ENCODE measurements at places on chromosomes 3 and 15.

DNA sequence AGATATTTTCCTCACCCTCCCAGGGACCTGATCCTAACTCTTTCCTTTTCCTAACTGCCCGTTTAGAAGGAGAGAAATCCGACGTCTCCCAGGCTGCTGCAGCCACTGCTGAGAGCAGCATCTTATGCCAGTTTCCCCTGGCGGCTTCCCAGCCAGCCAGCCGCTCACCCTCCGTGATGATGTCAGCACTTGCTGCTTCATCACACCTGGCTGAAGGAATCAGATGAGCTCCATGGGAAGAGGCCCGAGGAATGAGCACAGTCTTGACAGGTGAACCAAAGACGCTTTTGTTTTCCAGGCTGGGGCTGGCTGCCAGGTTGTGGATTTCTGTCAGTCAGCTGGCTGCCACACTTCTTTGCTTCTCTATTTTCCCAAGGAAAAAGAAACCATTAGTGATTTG is 445.1 kb upstream of the RBMS3 start:
- DNase-seq: peak; percentile 57

DNA sequence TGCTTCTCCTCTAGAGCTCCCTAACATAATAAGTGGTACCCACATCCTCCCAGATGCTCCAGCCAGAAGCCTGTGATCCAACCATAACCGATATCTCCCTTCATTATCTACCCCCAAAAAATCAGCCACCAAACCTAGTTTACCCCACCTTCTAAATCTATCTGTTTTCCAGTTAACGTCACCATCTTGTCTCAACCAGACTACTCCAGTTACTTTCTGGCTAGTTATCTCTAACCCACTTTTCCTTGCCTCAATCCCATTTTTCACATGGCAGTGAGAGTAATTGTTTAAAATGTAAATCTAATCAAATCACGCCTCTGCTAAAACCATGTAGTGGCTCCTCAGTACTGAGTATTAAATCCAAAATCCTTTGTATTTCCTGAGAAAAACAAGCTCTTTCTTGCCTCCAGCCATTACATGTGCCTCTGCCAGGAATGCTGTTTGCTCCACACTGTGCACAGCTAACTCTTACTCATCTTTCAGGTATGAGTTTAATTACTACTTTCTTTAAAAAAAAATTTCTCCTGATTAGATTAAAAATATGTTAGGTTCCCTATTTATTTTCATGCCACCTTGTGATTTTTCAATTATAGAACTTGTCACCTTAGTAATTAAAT is 15.4 kb downstream of the CCDC54 start:
- no peak for DNase-seq

- DNase-seq: no peak
Measured at GRCh38 chr15:101543431-101543830, 53.9 kb upstream of the PCSK6 start.

- DNase-seq: no peak
Measured at GRCh38 chr3:119230071-119230470, 10.6 kb downstream of the B4GALT4 start.

- no peak for DNase-seq
Measured at GRCh38 chr3:120092474-120092873, 1.8 kb downstream of the GSK3B start.

DNA sequence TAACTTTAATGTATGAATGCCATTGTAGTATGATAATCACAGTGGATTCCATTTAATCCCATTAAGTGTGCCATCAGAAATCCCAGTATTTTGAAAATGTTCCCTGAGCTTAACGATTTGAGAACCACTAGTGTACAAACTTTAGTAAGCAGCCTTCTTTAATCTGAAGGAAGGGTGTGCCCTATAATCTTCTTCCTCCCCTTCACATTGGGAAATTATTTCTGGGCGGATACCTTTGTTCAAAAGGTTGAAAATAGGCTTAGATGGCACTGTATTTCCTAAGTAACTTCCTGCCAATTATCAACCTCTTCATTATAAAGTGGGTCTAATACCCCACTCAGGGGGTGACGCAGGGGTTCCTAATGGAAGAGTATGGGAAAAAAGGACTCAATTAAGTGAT is 62.4 kb downstream of the GTPBP8 start:
- no peak for DNase-seq

GRCh38 chr3:12004741-12005513 is 739 bp downstream of the SYN2 start:
- DNase-seq: no peak

DNA sequence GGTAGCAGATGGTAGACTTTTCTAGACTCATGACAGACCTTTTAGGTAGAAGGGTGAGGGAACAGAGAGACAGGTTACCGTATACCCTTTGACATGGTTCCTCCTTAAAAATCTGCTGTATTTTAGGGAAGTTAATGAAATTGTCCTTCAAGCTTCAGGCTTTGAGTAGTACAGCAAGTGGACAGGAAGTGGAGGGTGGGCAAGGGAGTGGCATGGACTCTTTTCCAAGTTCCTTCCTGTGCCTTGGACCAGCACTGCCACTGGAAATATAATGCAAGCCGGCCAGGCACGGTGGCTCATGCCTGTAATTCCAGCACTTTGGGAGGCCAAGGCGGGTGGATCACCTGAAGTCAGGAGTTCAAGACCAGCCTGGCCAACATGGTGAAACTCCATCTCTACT is 156.1 kb upstream of the LRRFIP2 start:
- no peak for DNase-seq

- DNase-seq: no peak
Measured at GRCh38 chr15:87734571-87735373, 521.8 kb downstream of the NTRK3 start.

DNA sequence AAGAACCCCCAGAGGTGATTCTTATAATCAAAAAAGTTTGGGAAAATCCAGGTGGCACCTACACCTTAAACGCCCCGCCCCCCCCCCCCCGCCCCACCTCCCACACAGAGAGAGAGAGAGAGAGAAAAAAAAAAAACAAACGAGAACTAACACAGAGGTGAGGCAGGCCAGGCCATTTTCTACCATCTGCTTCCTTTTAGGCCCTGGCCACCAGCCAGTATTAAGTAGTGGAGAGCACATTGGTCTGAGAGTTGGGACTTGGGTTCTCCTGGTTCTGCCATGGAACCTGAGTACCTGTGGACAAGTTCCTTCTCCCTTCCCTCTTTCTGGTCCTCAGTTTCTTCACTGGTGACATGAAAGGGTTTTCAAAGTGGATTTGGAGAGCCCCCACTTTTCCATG is 60.6 kb downstream of the SLC6A11 start:
- DNase-seq: no peak

DNA sequence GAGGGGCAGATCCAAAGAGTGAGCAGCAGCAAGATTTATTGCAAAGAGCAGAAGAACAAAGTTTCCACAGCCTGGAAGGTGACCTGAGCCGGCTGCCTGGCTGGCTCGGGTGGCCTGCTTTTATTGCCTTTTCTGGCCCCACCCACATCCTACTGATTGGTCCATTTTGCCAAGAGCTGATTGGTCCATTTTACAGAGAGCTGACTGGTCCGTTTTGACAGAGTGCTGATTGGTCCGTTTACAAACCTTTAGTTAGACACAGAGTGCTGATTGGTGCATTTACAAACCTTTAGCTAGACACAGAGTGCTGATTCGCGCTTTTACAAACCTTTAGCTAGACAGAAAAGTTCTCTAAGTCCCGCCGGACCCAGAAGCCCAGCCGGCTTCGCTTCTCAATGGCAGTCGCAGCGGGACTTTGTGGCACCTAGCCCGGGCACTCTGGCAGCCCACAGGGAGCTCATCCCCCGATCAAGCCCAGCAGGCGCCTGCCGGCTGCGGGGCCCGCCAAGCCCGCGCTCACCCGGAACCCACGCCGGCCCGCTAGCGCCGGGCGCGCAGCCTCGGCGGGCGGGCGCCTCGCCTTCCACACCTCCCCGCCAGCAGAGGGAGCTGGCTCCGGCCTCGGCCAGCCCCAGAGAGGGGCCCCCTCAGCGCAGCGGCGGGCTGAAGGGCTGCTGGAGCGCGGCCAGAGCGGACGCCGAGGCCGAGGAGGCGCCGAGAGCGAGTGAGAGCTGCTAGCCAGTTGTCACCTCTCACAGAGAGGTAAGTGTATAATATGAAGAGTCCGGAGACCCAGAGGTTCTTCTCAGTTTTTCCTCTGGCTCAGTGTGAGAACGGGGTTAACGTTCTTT is 339.2 kb downstream of the CHL1 start:
- peak; percentile 88 for DNase-seq

DNA sequence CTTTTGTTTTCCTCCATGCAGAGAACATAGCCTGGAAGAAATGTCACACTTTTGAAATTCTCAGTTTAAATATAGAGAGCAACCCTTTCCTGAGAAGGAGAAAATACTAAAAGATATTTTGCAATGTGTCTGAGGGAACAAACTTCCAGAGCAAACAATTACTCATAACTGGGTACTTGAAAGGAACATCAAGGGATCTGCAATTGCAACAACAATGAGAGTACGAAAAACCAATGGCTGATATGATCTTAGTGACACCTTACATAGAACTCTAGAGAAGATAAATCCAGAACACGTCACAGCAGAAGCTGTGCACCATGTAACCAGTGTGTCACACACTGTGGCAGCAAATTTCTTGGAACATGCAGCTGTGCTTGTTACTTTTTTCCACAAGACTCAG is 14.6 kb upstream of the ARPP21 start:
- no peak for DNase-seq

GRCh38 chr3:138549179-138549977 is 44.7 kb downstream of the CEP70 start:
- DNase-seq: no peak

- DNase-seq: no peak
Measured at GRCh38 chr15:27077790-27078189, 106.8 kb downstream of the GABRG3 start.

- DNase-seq: no peak
Measured at GRCh38 chr3:72186400-72186855, 401.5 kb upstream of the PROK2 start.

GRCh38 chr15:99305761-99306505 is 54.7 kb downstream of the LRRC28 start:
- DNase-seq: peak; percentile 87

DNA sequence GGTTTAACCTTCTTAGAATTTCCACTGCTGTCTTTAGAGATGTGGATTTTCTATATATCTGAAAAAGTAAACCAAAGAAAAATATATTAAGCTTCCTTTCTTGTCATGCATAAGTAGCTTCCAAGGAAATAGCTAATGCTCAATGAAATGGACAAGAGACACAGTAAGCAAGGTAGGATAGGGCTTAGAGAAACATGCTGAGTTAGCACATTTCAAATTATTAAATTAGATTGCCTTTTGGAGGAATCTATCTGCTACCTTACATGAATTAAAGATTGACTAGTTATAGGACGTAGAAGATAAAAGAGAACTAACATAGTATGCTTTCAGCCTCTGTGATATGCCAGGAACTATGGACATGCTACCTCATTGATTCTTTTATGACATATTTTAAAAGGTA is 824.6 kb downstream of the TUSC7 start:
- no peak for DNase-seq

DNA sequence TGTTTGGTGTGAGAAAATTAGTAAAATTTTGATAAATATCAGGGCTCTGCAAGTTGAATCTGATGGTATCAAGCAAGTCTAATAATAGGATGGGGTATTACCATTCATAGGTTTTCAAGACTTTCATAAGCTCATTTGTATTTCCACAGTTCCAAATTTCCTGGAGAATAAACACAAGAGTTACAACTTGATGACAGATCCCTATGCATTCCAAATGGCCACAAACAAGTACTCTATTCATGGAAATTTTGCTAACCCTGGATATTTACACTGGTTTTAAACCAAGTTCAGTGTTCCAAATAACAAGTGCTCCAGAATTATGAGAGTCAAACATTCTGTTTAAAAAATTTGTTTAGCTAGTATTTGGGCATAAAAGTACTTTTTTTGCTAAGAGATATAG is 75.0 kb upstream of the CNTN6 start:
- DNase-seq: no peak

DNA sequence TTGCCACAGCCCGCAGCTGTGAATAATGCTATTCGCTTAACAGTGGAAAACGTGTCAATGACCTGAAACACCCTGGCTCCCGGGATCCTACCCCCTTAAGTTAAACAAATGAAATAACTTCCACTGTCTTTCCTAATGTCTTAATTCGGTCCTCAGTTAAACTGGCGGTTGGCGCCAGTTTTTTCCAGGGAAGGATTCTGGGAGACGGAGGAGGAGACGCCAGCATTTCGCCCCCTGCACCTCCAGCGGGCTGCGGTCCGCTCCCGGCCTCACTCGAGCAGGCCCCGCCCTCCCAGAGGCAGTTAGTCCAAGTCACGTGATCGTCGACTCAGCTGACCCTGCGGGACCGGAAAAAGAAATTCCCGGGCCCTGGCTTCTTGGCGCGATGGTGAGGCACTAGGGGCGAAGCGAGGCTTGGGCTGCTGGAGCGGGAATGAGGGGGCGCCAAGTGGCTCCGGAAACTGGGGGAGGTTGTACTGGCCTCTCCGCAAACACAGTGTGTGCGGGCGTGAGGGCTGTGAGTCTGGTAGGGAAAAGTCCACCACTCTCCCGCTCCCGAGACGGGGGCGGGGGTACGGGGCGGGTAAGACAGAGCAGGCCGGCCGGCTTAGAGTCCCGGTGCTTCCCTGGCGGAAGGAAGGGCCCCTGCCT is at the start of gene COMMD4:
COMMD4 (plus strand) TSS at position 359 of the 651 bp plus-strand sequence; CDS start at position 386, 27 bp downstream.
- peak; percentile 97 for DNase-seq

DNA sequence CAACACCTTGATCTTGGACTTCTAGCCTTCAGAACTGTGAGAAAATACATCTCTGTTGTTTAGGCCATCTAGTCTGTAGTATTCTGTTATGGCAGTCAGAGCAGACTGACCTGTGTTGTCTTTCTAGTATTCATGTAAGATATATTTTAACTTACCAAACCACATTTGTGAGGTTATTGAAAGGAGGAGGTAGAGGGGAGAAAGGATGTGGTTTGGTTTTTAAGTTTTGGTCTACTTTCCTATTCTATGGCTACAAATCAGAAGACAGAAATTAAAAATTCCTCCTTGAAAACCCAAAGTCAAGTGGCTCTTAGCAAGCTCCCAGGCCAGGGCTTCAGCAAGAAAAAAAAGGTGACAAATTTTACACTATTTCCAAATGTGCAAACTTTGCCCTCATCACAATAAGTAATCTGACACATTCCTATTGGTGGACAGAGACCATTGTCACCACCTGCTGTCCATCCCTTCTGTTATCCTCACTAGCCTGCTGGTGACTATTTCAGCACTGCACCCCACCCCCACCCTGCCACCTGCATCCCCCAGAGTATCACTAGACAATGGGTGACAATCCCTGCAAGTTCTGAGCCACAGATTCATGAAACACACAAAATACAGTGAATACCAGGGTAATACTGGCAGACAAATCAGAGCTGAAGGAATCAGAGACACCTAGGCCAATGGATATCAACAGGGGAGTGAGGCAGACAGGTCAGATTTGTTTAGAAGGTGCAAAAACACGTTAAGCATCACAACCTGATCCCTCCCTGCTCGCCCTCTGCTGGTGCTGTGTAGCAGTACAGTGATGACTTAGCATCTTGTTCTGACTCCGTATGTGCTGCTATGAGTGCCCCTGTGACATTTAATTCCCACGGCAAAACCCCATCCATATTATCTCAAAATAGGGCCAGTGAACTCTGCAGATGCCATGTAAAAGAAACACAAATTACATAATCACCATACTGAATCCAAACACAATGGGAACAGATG is 79.0 kb upstream of the DCLK3 start:
- no peak for DNase-seq

DNA sequence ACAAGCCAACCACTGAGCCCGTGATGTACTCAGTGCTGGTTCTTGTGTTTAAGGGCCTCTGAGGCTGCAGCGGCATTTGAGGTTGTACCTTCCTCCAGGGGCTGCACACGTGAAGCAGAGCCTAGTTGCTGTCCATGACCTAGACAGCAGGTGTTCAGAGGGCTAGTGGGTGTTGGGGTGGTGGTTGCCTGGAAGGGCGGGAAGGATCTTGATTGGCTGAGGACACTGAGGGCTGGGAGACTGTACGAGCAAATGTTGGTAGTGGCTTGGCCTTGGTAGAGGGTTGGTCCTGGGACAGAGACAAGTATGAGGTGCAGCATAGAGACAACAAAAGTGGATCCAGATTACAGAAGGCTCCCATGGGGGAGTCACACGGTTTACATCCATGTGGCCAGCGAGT is 17.0 kb upstream of the HES1 start:
- DNase-seq: no peak
